ENCODE measurements at places on chromosomes 13 and 19.
A peak's percentile ranks its signal among the peaks of the same experiment; 100 is the strongest.

DNA sequence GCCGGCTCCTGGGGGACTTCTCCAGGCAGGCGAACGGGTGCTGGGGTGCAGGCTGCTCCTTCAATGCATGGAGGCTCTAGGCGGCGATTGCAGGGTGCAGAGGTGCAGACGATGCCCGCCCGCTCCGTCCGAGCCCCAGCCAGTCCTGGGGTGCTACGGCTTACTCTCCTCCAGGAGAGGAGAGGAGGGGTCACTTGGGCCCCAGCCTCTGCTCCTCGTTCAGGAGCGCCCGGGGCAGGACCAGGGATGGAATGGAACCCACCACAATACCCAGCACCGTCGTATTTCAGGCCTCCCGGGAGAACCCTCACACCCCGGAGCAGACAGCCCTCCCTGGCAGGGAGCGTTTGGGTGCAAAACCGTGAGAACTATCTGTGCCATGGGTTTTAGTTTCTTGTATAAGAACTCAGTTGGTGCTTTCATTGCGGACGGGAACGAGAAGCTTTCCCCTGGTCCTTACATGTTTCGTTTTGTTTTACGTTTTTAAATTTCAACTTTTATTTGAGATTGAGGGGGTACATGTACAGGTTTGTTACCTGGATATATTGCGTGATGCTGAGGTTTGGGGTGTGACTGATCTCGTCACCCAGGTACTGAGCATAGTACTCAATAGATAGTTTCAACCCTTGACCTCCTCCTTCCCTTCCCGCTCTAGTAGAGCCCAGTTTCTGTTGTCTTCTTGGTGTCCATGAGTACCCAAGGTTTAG is 46.8 kb downstream of the ARHGEF18 start:
- no peak for DNase-seq

DNA sequence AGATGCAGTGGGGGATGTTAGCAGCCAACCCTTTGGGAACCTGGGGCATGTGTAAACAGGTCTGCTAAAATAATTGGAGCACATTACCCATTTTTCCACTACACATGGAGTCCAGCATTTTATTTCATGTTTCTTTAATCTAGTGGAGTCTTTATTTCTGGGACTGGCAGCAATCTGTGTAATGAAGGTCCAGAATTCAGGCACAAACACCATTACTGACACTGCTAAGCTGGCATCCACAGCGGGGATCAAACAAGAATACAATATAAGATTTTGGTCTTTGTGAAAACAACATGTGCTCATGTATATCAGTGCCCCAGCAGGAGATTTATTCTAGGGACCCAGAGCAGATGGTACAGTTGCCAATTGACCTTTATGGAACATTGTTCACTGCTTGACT is 1587.0 kb upstream of the PRR20A start:
- DNase-seq, result no peak

- DNase-seq, result no peak
Measured at GRCh38 chr13:79937771-79938216, 403.1 kb downstream of the SPRY2 start.

DNA sequence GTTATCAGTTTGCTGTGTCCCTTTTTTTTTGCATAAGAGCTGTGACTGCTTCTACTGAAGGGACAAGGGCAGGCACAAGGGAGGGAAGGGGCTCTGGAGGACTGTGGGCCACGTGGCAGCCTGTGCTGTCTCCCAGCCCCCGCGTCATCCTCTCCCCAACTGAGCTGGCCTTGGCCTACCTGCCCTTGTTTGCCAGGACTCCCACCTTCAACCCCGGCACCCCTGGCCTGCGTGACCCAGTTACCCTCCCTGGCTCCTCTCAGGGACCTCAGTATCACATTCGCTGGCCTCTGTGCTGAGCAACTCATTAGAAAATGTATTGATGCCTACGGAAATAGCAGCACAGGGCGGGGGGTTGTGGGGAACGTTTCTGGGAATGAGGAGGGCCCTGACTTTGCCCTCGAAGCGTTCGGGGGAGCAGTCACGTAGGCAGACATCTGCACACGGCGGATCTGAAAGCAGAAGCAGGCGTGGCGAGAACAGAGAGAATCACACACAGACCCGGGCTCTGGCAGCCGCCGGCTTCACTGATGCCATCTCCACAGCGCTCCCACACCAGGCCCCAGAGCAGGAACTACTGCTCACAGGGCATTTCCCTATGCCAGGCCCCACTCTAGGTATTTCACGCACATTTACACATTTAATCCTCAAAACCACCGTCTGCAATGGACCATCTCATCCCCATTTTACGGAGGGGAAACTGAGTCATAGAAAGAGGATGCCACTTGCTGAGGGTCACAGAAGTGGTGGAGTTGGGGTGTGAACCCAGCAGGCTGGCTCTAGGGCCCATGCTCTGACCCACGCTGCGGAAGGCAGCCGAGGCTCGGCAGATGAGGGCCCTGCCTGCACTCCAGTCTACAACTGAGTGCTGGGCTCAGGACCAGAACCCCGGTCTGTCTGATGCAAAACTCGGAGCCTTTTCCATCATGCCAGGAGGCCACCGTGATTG is 5.7 kb upstream of the ATF5 start:
- DNase-seq, result no peak

DNA sequence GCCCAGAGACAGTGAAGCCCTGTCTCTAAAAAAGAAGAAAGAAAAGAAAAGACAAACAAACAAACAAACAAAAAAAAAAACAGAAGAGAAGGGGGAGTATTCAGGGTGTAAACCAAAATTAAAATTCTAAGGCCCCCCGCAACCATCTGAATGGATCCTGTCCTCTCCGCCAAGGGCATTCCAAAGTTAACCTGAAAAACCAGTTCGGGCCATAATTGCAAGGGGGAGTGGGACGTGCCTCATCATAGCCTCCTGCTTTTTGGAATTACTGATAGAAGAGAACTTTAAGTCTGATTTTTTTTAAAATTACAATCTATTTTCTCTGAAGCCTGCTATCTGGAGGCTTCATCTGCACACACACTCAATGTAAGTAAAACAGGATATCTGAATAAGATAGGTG is 5.7 kb upstream of the IFNL2 start:
- no peak for DNase-seq

- DNase-seq, result no peak
Measured at GRCh38 chr19:18736415-18737336, 53.2 kb downstream of the CRTC1 start.

- DNase-seq, result peak; percentile 8
Measured at GRCh38 chr19:55068950-55069864, 6.3 kb upstream of the RDH13 start.

- no peak for DNase-seq
Measured at GRCh38 chr19:39003796-39004195, 28.3 kb upstream of the FBXO17 start.

DNA sequence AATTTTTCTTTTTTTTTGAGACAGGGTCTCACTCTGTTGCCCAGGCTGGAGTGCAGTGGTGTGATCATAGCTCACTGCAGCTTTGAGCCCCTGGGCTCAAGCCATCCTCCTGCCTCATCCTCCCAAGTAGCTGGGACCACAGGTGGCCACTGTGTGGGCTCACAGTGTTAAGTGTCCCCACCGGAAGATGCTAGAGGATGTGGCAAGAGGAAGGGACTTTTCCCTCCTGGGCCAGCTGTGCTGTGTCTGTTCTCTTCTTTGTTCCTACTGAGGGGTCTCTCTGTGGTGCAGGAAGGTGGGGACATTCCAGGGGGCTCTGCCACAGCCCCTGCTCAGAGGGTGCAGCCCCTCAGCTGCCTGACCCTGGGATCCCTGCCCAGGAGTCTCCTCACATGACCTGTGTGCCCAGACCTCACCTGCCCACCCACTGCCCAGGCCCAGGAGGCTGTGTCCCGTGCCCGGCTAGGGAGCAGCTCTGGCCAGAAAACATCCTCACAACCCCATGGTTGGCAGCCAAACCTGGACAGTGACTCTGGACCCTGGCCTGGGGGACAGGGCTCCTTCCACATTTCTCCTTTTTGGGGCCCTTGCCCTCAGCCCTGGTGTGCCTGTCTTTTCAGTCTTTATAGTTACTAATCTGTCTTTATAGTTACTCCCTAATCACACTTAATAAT is 14.4 kb upstream of the ANKRD10 start:
- DNase-seq, result no peak

DNA sequence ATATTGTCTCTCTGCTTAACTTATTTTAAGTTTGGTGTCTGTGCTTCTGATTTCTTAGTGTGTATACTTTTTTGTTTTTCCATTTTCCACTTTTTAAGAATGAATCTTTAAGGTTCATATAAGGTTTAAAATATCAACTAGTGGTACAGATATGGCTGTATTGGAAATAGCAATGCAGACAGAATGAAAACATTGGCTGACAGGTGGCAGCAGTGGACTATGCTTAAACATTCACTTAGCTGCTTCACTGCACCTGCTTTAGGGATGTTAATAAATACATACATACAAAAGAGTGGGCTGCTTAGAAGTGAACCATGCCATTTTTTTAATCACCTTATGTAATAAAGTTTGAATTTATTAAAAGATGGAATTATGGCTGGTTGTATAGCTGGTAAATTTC is 27.3 kb downstream of the TM9SF2 start:
- DNase-seq, result peak; percentile 60

GRCh38 chr13:92221916-92222315 is 823.5 kb downstream of the GPC5 start:
- no peak for DNase-seq

- no peak for DNase-seq
Measured at GRCh38 chr19:30555075-30555790, 183.0 kb downstream of the ZNF536 start.

GRCh38 chr13:48977286-48977625 is 1.5 kb downstream of the FNDC3A start:
- no peak for DNase-seq

DNA sequence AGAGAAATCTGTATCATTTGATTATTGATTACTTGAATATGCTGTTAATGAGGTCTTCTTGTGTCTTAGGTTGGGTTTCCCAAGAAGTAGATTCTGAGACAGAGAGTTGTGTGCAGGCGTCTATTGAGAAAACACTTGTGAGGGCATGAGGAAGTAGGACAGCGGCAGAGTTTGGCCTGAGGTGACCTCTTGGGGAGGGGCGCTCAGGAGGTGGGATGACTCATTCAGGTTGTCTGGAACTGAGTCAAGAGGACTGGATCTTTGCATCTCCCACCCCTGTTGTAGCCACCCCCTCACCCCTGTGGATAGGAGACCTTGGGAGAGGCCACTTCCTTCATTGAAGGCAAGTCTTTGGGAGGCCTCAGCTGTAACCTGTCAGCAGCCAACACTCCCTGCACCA is 35.2 kb upstream of the WDFY2 start:
- DNase-seq, result no peak

DNA sequence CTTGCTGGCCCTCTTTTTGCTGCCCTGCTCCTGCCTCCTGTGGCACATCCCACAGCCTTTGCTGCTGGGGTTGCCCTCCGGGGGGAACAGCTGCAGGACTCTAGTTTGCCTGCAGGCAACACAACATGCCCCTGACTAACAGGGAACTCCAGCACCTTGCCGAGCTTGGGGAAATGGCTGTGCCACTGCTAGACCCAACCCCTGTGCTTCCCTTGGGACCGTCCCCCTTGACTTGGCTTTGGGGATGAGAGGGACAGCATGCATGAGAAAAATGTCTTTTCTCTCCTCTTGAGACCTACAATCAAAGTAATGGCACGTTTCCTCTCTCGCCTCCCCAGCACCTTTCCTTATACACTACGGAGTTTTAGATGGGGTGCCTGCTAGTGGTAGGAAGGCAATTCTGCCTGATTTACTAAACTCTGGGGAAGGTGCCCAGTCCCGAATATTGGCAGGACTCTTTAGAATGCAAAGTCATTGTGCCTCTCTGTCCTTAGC is 12.4 kb upstream of the VWA8 start:
- DNase-seq, result no peak

GRCh38 chr19:58579473-58580142 is 6.5 kb upstream of the MZF1 start:
- DNase-seq, result no peak

DNA sequence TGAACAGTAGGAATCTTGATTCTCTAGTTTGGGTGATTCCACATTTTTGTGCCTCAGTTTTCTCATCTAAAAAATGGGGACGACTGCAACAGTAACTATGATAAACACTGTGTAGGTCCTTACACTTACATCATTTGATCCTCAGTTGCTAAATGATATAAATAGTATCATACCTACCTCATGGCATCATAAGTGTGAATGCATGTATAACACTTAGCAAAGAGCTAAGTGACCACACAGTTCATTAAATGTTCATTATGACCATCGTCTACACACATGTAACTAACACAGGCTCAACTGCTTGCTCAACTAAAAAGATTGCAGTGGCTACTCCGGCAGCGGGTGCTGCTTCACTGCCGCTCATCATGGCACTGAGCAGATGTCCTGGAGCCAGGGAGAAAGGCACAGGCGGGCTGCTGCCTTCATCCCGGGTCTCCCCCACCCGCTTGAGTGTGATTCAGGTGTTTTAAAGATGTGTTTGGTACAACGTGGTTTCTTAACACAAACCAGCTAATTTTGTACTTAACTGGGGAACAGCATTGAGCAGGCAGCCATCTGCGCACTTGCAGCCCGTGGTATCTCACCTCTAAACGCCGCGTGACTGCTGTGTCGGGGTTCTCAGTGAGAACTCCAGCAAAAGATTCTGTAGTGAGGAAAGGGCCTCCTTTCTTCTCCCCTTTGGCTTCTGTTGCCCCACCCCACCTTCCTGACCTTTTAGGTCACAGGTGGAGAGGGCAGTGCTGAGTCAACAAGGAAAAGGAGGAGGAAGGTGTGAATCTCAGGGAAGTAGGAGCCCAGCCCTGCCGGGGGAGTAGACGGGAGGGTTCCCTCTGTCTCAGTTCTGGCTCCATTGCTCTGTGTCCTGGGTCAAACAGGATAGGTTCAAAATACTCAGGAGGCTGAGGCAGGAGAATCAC is 11.7 kb upstream of the ACTN4 start:
- DNase-seq, result no peak

DNA sequence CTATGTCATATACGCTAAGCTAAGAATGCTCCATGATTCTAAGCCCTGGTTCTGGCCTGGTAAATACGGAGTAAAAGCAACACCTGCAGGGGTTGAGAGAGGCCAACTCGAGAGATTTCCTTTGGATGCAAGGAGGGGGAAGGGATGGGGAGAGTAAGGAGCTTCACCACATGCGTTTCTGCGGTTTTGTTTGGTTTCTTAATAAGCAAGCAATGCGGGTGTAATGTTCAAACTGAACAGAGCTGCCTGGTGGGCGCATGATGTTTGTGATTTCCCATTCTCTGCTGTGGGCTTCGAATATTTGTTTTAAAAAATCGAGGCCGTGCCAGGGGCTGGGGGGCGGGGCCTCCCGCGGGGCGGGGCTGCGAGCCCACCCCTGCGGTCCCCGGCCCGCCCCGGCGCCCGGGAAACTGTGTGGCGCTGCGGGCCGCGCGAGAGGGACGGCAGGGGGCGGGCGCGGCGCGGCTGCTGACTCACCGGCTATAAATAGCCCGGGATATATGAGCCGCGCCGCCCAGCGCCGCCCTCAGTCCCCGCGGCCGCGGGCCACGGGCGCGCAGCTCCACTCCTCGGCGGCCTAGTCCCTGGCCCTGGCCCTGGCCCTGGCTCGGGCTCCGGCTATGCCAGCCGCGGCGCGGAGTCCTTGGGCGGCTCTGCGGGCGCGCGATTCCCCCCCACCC is 5.1 kb downstream of the BBC3 start:
- peak; percentile 92 for DNase-seq

Data from CD4-positive, alpha-beta T cell treated with Interleukin-17A for 1 hour (primary cell).